ENCODE measurements at places on chromosomes 3 and 15. TPM values are rescaled to one million over a fixed set of nuclear protein-coding genes. Genes with fewer than 3 reads are reported as not detected.

PLA2G4E gene
- not detected for total RNA-seq

CCR5 gene
- total RNA-seq, result 0.78 TPM

FETUB gene
- not detected for total RNA-seq

MYZAP gene
- total RNA-seq, result 16.3 TPM

ZWILCH gene
- total RNA-seq, result 1.8 TPM

C2CD4A gene
- 1.6 TPM for total RNA-seq

IL12A gene
- total RNA-seq, result 0.26 TPM

THAP10 gene
- total RNA-seq, result 3.0 TPM

TMEM42 gene
- total RNA-seq, result 18.1 TPM

CPLX3 gene
- total RNA-seq, result not detected

All from body of pancreas (tissue), 4 donors.